H4 (cell line): ENCODE measurements at places on chromosomes 7 and 10. TPM values are rescaled to one million over a fixed set of nuclear protein-coding genes. Genes with fewer than 3 reads are reported as not detected.

EPO gene
- not detected in 2 replicates for total RNA-seq

STEAP1B gene
- 1.0 and 1.1 TPM in 2 replicates for total RNA-seq

SFTPA1 gene
- total RNA-seq, result not detected in 2 replicates

PITRM1 gene
- total RNA-seq, result 47.5 and 58.9 TPM in 2 replicates

ELN gene
- total RNA-seq, result not detected in 2 replicates

GBX1 gene
- total RNA-seq, result not detected in 2 replicates

TCTN3 gene
- 46.9 and 57.8 TPM in 2 replicates for total RNA-seq

IMPDH1 gene
- 46.7 and 56.6 TPM in 2 replicates for total RNA-seq

UPK3BL1 gene
- total RNA-seq, result 0.27 and 7.2 TPM in 2 replicates

GRCh38 chr10:129756912-129757901 lies 206.9 kb downstream of the EBF3 start:
- DNase-seq, result no peak

DNA sequence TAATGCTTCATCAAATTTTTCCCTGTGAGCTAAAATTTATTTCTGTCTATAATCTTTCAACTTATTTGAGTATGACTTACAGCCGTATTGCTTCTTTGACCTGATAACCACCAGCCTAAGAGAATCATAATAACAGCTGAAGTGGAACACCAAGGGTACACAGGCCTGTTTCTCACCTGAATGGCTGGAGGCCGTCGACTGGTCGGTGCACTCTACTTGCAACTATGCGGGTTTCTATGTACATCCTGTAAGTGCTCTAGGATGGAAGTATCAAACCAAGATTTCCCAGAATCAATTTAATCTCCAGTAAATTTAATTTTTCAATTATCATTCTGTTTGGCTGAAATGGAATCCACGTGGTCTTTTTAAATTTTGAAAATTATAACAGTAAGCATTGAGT lies 504.8 kb upstream of the PHF14 start:
- DNase-seq, result no peak

DNA sequence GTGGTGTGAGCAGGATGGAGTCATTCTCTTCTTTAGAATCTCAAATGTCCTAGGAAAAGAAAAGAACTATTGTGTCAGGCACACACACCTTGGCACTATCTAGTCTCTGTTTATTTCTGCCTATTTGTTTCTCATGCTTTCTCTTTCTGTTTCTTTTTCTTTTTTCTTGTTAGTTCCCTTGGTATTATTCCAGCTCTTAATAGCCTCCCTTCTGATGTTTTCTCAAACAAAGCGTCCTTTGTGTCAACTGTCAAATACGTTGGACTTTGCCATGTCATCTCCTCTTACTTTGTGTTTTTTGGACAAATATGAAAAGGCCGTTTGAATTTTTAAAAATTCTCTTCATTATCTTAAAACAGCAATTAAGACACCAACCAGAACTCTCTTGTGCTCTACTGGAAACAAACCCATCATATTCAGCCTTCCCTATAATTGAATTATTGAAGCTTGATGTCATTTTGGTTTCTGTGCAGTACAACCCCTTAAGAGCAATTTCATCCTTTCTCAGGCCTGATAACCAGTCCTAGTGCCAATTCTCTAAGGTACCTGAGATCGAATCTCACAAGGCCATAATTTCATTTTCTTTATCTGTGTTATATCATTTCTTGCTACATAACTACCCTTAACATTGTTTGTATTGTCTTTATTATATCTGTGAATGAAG lies 497.8 kb upstream of the NRP1 start:
- no peak for DNase-seq

- no peak for DNase-seq
Observed at GRCh38 chr10:36899652-36900051, 225.7 kb upstream of the ANKRD30A start.

DNA sequence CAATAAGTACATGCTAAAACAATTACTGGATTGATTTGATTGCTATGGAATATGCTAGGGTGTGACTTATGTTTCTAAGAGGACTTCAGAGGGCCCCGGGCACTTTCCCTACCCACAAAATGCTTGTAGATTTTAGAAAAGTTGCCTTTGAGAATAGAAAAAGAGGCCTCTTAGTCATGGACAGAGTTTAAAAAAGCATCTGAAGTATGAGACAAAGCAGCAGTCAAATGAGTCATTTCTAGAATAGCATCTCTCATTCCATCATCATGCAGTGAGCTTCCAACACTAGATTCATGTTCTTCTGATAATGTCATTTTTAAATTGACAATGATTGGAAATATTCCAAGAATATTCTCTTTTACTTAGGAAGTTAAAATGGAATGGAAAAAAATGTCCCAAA lies 675.1 kb upstream of the PCDH15 start:
- no peak for DNase-seq

DNA sequence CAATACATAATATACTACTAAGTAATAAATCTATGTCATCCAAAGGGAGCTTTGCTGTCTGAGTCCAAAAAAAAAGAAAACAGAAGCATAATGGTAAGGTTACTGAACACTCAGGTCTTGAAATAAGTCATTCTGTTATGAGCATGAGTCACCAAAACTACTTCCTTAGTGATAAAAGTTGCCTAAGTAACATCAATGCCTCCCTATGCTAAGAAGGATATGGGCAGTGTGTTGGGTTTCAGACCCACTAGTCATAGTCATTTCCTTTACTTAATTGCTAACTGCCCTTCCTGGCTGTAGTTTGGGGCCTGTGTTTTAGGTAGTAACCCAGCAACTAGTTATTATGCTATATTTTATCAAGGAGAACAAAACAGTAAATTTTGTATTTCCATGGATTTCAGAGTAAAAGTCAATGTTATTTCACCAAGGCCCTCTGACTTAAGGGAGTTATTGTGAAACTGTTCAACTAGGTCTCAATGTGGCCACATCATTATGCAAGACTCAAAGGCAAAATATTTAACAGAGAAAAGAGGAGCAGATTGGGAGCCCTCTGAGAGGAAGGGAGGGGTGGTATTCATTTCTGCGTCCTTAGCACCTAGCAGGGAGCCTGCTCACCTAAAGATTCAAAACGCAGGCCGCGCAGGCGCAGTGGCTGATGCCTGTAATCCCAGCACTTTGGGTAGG lies 11.7 kb upstream of the VIM start:
- DNase-seq, result peak; percentile 87

DNA sequence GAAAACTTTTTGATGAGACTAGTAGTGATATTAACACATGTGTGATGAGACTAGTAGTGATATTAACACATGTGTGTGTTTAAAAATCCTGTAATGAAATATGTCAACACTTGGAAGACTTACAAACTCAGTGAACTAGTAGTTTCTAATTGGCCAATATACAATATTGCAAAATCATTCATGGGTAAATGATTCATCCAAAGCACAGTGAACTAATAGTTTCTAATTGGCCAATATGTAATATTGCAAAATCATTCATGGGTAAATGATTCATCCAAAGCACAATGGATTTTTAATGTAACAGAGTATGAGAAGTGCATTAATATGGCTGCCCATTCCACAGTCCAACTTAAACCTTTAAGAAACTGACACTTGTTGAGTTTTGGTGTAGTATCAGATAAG lies 77.8 kb downstream of the ATAD1 start:
- DNase-seq, result no peak

GRCh38 chr10:128626397-128627000 lies 500.3 kb upstream of the MKI67 start:
- DNase-seq, result no peak

DNA sequence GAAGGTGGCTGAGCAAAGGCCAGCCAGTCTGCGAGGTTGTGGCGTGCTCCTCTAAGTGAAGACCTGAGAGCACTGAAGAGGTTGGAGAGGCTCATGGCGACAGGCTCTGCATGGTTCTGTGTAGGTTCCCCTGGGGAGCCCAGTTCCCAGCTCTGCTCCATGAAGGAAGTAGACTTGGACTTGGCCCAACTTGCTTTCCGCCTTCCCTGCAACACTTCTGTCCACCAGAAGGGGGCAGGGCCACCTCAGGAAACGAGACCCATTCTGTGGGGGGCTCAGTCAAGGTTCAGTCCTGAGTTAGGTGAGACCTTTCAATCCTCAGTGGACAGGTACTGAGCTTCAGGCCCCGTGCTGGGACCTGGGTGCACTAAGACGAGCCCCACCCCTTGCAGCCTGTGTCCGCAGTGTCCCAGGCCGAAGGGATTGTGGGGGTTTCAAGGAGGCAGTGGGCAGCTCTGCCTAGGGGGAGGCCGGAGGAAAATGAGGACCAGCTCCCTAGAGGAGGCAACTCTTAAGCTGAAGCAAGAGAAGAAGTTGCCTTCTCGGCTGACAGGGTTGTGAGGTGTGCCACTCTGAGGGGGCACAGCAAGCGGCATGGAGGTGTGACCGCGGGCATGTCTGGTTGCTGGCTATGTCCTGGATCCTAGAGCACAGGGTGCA lies 15.0 kb upstream of the PCBD1 start:
- peak; percentile 45 for DNase-seq

DNA sequence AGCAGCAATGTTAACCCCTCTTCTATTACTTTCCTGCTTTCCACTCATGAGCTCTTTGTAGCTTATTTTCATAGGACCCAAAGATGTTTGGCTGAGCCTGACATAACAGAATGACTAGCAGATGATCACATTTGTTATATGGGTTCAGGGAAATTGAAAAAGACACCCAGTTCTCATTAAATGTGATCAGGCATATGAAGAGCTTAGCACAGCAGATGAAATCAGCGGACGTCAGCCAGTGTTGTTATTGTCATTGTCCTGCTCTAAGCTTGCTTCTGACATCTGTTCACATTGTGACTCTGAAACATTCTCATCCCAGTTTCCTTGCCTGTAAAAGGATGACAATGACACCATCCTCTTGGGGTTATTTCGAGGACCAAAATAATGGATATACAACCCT lies 43.5 kb downstream of the FAM241B start:
- DNase-seq, result no peak

DNA sequence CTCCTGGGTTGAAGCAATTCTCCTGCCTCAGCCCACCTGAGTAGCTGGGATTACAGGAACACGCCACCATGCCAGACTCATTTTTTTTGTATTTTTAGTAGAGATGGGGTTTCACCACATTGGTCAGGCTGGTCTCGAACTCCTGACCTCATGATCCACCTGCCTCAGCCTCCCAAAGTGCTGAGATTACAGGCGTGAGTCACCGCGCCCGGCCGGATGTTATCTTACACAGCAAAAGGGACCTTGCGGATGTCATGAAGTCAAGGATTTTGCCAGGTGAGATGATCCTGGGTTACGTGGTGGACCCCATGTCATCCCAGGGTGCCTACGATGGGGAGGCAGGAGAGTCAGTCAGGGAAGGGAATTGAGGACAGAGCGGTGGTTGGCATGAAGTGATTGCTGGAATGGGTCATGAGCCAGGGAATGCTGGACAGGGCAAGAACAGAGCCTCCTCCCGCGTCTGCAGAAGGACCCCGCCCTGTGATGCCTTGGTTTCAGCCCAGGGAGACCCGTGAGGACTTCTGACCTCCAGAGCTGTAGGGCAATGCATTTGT lies 8.7 kb upstream of the UBE3C start:
- DNase-seq, result no peak

DNA sequence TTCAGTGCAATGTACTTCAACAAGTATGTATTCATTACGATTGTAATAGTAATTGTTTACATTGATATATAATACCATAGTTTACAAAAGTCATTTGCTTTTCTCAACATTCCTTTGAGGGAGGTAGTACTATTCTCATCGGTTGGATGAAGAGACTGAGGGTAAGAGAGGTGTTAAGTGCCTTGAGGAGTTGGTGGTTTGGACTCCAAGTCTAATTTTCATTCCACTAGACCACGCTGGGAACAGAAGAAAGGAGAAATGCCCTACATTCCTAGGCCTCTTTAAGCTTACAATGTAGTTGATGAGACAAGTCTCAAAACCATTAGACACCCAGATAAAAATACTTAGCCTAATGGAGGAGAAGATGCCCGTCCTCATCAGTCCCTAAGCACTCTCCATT lies 28.6 kb downstream of the CDK1 start:
- DNase-seq, result no peak

DNA sequence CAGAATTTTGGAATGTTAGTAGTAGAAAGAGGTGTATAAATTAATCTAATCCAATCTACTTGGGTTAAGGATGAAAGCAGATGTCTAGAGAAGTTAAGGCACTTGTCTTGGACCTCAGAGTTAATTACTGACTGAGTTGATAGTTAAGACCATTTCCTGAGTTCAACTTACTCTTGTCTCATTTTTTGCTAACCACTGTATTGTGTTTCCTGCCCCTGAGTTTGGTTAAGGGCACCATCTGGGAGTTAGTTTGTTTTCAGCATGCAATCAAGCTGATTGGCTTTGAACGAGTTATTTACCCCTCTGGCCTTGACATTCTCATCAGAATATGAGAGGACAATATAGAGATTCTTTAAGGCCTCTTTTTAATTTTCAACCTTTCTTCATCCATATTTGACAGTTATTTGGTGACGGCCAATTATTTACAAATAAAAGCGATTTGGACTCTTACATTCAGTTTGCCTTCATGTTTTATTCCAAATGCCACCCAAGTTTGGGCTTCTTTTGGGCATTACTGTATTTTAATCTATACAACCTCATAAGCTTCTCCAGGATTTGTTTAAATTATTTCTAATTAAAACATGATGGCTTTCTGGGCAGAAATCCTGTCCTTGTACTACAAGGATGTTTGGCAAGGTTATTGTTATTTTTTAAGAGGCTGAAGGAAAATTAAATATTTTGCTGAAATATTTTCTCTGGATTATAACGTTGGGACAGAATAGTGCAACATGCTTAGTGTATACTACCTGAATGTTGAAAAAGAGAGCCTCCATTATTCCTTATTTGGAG lies 225.0 kb downstream of the CACNB2 start:
- DNase-seq, result no peak

DNA sequence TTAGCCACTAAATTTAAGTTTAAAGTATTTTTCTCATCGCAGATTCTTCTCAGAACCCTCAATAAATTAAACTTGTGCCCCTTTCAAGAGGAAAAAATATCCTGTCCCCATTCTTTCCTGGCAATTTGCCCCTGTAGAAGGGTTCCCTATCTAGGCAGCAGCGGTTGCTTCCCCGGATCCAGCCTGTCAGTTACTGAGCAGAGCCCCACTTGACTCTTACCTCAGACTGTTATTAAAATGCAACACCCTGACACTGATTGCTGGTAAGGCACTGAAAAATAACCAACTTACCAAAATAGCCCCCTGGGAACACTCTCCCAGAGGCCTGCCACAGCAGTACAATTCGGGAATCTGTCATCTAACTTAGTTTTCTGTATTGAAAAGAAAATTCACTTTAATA lies 13.9 kb downstream of the LMTK2 start:
- no peak for DNase-seq

DNA sequence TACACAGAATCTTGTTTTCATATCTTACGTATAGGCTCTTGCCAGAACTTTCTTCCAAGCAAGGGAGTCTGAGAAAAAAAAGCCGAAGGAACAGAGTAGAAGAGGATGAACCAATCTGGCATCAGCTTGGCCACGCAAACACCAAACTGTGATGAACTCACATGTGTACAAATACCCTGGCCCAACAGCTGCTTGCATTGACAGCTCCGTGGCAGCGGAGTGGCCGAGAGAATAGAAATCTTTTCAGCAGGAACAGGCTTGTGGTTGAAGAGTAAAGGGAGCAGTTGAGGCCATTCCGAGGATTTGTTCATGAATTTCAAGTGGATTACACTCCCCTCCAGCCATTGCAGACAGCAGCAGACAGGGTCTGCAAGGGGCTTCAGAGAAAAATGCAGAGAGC lies 173.8 kb upstream of the PLXNA4 start:
- DNase-seq, result no peak
